Hematopoietic multipotent progenitor cell treated with erythropoietin and hydrocortisone succinate and interleukin-3 and kit ligand, for 6 days (in vitro differentiated cells): ENCODE measurements at places on chromosomes 5 and 9.
A peak's percentile ranks its signal among the peaks of the same experiment; 100 is the strongest.

- DNase-seq = peak; percentile 7
Observed at GRCh38 chr5:20032896-20033295, 44.9 kb upstream of the CDH18 start.

- peak; percentile 53 for DNase-seq
Observed at GRCh38 chr9:70411121-70411929, 3.1 kb downstream of the KLF9 start.

DNA sequence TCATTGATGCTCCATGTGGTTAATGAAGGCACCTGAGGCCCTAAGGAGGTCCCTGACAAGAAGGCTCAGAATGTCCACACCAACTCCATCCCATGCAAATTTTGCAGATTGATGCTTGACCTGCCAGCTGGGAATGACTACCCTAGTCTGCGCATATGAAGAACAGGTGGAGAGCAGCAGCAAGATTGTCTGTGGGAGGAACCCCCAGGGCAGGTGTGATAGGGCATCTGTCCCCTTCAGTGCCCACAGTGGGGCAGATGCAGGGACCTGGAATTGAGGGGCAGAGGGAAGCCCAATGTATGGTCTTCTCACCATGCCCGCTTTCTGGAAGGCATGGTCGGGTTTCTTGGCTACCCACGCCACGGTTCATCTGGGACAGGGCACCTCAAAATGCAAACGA is 79.6 kb downstream of the MACROH2A1 start:
- no peak for DNase-seq

GRCh38 chr9:98410185-98410697 is 154.8 kb upstream of the TBC1D2 start:
- DNase-seq = peak; percentile 64

DNA sequence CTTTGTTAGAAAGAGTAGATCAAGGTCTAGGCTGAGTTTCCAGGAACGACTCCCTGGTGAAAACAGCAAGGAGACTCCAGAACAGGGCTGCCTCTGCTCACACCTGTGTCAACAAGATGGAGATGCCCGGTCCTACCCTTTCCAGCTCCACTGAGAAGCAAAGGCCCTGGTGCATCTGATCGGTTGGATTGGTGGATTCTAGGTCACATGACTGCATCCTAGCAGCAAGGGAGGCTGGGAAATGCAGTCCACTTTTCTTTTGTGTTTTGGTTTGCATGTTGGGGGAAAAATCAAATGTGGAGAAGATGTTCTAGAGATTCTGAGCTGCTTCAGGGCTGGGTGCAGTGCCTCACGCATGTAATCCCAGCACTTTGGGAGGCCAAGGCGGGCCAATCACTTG is 82.0 kb upstream of the TRIO start:
- no peak for DNase-seq

DNA sequence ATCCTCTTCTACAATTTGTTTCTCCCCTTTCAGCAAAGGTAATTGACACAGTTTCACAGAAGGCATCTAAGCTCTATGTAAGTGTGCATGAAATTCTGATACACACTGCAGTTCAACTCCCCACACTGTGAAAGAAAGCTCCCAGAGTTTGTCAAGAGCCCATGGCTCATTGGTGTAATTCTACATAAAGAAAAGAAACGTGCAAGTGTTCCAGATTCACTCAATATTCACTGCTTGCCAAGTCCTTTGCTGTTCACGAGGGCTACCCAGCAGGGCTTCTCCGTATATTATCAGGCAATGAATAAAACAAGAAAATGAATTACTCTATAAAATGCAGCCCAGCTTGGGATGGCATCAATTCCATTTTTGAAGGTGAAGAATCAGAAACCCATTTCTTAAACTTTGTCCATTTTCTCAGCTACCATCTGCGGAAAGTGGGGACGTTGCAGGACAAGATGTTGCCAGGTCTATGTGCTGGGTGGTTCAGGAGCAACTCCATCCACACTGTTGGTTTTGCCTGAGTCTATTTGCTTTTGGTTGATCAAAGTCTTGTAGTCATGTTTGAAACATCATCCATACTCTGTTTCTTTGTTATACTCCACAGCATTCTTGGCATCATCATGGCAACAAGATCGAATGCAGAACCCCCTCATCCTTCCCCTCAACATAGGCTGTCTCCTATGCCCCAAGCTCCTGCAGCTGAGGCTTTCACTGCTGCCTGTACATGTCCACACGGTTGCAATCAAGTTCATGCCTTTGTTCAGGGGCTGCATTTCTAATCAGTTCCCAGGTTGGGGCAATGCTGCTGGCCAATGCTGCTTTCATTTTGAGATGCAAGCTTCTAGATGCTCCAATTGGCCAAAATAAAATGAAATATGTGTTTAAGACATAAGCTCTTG is 301.8 kb downstream of the MED10 start:
- no peak for DNase-seq

GRCh38 chr5:179905161-179905560 is 2.5 kb downstream of the TBC1D9B start:
- peak; percentile 59 for DNase-seq

GRCh38 chr5:166708291-166708690 is 1583.2 kb upstream of the WWC1 start:
- no peak for DNase-seq

DNA sequence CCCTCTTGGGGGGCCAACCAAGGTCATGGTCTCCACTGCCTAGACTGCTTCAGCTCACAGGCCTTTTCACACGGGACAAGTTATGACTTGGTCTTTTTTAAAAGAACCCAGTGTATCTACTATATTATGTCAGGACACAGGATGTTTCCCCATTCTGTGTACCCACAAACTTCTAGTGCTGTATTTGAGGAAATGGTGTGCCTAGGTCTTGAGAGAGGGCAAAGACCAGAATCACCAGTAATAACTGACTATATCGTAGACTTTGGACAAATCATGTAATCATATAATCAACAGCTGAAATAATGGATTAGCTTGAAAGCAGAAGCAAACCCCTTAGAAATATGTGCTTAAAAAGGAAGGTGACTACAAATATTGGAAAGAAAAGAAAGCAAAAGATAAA is 133.3 kb downstream of the ARL15 start:
- DNase-seq = peak; percentile 30

DNA sequence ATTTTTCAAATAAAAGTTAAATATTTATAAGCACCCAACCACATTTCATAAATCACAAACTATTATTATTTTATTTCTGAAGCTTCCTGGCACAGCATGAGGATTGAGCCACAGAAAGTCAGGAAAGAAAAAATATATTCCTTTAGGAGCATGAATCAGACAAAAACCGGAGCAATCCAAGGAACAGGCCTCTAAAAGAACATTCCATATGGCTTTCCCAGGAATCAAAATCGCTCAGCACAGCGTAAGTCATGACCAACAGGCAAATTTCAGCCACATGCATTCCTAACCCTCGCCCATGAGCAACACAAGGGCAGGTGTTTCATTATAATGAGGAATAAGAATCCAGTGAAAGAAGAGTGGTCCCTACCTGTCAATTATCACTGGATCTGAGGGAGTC is 26.7 kb downstream of the EBF1 start:
- DNase-seq = no peak

DNA sequence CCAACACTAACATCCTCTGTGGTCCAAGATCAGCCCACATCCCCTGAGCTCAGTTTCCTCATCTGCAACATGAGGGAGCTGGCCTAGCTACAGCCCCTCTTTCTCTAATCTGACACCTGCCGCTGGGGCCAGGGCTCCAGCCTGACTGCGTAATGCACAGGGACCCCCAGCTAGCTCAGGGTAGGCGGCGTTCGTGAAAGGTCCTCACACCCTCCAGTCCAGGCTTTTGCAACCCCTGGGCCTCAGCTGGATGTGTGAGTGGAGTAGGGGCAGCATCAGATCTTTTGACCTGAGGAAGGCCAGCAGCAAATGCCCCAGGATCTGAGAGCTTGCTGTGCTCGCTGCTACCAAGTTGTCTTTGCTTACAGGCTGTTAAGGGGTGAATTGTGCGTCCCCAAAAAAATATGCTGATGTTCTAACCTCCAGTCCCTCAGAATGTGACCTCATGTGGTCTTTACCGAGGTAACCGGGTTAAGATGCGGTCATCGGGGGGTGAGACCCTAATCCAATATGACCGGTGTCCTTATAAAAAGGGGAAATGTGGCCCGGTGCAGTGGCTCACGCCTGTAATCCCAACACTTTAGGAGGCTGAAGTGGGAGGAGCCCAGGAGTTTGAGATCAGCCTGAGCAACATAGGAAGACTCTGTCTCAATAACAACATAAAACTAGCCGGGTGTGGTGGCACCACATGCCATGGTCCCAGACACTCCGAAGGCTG is 47.8 kb downstream of the PLPP7 start:
- no peak for DNase-seq

- DNase-seq = no peak
Observed at GRCh38 chr9:114588651-114589526, 1.3 kb downstream of the ATP6V1G1 start.

GRCh38 chr9:113616116-113616515 is 152.6 kb downstream of the RGS3 start:
- DNase-seq = no peak

GRCh38 chr9:63859475-63860215 is 1425.4 kb downstream of the FOXD4L5 start:
- peak; percentile 2 for DNase-seq

- DNase-seq = no peak
Observed at GRCh38 chr5:169521366-169521983, 62.1 kb upstream of the SPDL1 start.

GRCh38 chr5:108924457-108924961 is 176.8 kb downstream of the FER start:
- peak; percentile 18 for DNase-seq

GRCh38 chr5:180591311-180591887 is at the start of gene SCGB3A1:
TSS of gene SCGB3A1 (minus strand) at chr5:180591499. CDS start at chr5:180591462, 37 bp downstream.
- peak; percentile 32 for DNase-seq

- DNase-seq = no peak
Observed at GRCh38 chr5:177994063-177994462, 2.0 kb downstream of the PROP1 start.

DNA sequence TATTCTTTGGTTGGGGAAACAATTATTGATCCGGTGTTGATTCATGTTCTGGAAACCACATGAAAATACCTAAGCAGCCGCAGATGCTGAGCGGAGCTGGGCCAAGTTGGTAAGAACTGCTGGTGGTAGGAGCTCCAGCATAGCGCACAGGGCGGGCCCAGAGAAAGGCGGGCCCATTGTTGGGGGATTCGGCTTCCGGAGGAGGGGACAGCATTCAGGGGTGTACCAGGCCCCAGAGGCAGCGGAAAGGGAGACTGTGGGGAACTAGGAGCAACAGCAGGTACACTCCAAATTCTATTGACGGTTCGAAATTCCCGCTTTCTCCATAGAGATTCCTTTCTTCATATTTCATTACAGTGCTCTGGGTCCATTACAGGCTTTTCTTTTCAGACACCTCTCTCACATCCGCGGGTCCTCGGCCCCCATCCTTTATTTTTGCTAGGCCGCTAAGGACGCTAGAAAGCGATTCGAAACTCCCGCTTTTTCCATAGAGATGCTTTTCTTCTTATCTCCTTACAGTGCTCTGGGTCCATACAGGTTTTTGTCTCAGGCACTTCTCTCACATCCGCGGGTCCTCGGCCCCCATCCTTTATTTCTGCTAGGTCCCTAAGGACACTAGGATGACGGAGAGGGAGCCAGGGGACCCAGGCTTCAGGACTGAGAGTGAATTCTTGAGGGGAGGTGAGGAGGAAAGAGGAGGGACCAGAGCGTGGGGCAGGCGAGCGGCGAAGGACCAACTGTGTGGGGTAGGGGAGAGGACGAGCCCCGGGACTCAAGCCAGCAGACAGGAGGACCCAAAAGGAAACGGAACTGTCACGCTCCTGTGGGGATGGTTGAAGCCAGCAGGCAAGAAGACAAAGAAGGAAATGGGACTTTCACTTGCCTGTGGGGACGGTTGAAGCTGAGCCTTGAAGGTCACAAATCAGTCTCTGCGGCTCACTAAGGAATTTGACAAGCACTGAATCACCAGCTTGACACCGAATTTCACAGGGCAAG is at the start of gene CCDC152:
TSS of gene CCDC152 (plus strand) at position 213 of the 996 bp plus-strand sequence. CDS start 2,304 bp downstream, outside the sequence.
- peak; percentile 65 for DNase-seq

- no peak for DNase-seq
Observed at GRCh38 chr5:116395631-116396203, 178.9 kb downstream of the SEMA6A start.

GRCh38 chr9:76667521-76667957 is 96.7 kb upstream of the PCA3 start:
- DNase-seq = peak; percentile 96

GRCh38 chr5:22889720-22890119 is 36.6 kb upstream of the CDH12 start:
- DNase-seq = no peak

GRCh38 chr9:116757030-116757429 is 69.9 kb downstream of the TRIM32 start:
- no peak for DNase-seq

DNA sequence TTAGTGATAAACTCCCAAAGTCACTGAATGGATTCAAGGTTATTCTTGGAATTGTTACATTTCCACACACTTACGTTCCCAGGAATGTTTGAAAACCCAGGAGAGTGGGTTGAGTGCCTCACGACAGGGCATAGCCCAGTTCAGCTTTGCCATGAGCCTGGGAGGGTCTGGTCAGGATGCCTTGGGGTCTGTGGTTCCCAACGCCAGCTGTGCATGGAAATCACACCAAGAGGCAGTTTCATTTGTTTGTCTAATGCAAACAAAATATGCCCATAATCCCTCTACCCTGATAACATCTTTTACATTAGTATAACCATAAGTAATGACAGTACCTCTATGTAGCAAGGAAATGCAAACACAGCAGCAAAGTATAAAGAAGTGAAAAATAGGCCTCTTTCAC is 25.3 kb upstream of the MSX2 start:
- DNase-seq = no peak

DNA sequence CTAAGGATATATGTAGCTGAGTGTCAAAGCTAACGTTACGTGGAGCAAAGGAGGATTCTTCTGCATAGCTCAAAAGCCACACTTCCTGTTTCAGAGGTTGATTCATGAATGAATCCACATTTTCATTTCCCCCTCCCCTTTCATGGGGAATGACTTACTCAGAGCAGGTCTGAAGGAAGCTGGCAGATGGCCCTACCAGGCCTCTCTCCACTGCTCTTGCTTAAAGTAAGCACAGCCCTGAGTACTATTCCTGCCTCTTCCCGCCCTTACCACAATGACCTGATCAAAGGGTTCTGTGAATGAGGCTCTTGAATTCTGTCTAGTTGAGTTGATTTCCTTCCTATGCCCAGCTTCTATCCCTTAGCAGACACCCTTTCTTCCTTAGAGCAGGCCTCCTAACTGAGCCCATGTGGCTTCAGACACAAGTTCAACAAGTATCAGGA is 6.3 kb downstream of the IGIP start:
- no peak for DNase-seq
